ENCODE measurements at places on chromosomes 3 and 15.

GRCh38 chr3:22121068-22121701, 370.2 kb upstream of the ZNF385D start:
- DNase-seq: no peak

GRCh38 chr15:72796210-72796514, 12.6 kb upstream of the ADPGK start:
- DNase-seq: no peak

- no peak for DNase-seq
Measured at GRCh38 chr3:72279068-72279604, 494.2 kb upstream of the PROK2 start.

DNA sequence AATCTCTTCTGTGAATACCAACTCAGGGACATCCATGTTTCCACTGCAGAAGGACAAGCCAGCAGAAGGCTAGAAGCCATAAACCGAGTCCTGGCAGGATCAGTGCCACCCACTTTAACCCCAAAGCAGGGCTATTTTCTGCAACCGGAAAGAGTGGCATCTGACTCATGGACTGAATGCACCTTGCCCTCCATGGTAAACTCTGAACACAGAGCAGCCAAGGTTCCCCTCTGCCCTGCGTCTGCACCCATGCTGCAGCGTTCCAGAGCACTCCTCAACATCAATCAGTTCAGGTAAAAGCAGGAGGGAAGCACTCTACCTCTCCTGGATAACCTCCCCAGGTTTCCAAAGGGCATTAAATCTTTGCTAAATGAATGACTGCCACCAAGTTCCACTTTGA, 801 bp upstream of the NGRN start:
- DNase-seq: no peak

DNA sequence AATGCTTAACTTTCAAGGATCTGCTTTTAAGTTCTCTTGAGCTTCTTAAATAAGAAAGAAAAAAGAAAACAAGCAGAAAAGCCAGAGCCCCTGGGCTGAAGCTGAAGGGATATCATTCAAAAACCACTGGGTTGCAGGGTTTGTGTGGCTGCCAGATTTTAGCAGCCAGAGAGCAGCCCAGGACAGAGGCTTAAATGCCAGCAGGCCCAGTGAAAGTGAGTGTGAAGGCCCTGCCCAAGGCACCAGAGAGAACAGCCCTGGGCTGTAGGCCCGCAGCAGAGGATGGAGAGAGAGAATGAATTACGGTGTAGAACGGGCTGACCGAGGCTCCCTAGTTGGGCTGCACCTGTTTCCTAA, 106.3 kb upstream of the BOC start:
- DNase-seq: no peak

GRCh38 chr3:11982341-11982941, 21.7 kb upstream of the SYN2 start:
- no peak for DNase-seq

DNA sequence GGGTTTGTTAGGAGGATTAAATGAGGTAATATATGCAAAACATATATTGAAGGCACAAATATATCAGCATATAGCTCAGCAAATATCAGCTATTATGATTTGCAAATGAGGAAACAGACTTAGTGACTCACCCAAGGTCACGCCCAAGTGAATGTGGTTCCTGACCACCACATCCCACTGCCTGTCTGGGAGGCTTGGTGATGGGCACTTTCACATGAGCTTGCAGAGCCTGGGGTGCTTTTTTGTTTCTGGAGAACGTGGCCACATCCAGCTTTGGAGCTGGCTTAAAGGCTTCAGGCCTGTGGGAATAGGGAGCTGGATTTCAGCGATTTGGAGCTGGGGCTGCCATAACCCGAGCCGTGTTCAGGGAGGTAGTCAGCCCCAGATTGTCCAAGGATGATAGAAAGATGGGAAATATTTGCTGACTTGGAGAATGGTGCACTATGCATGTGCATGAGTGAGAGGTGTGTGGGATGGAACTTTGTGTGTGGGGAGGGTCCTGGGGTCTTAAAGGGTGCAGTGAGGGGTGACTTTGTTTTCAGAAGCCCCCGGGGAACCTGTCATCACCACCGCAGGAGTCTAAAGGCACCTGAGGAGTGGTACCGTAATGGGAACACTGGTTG, 12.0 kb upstream of the FGD5 start:
- DNase-seq: no peak

DNA sequence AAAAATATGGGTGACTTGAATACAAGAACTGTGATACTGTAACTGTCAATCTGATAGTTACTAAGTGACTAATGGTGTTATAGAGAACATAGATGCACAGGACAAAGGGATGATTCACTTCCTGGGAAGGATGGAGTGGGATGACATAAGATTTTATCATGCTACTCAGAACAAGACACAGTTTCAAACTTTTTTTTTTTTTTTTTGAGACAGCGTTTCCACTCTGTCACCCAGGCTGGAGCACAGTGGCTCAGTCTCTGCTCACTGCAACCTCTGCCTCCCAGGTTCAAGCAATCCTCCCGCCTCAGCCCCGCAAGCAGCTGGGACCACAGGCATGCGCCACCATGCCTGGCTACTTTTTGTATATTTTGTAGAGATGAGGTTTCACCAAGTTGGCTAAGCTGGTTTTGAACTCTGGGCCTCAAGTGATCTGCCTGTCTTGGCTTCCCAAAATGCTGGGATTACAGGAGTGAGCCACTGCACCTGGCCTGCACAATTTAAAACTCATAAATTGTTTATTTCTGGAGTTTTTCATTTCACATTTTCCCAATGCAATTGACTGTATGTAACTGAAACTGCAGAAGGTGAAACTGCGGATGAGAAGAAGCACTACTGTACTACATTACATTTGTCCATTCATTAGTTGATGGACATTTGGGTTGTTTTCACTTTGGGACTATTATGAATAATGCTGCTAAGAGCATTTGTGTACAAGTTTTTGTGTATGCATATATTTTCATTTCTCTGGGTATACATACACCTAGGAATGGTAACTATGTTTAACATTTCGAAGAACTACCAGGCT, 40.6 kb downstream of the ADIPOQ start:
- DNase-seq: no peak

DNA sequence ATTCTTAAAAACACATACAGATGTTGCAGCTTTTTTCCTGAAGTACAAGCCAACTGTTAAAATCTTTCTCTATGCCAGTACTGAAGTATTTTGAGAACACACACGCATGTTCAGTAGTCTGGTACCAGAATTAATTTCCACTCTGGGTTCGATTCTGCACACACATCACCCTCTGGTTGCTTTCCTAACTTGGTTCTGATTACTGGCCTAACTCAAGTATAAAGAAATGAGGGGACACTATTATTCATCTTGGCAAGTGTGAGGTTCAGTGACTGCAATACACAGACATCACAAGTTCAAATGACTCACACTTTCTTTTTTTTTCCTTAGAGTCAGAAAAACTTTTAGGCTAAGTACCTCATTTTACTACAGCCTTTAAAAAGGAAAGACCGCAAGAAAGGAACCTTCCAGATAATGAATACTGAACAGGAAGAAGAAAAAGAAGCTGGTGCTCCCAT, 37.4 kb upstream of the LDHAL6B start:
- DNase-seq: no peak

DNA sequence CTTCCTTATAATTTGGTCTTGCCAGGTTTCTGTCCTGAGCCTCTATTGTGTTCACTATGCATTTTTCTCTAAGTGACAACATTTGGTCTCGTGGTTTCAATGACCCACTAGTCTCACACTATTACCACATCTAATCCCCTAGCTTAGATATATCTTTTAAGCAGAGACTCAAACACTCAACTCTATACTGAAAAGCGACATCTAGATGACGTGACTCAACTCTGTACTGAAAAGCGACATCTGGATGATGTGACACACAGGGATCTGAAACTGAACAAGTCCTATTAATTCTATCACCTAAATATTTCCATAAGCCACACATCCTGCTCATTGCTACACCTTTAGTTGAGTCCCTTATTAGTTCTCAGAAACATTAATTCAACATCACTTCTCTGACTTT, 141.7 kb upstream of the MBNL1 start:
- no peak for DNase-seq

DNA sequence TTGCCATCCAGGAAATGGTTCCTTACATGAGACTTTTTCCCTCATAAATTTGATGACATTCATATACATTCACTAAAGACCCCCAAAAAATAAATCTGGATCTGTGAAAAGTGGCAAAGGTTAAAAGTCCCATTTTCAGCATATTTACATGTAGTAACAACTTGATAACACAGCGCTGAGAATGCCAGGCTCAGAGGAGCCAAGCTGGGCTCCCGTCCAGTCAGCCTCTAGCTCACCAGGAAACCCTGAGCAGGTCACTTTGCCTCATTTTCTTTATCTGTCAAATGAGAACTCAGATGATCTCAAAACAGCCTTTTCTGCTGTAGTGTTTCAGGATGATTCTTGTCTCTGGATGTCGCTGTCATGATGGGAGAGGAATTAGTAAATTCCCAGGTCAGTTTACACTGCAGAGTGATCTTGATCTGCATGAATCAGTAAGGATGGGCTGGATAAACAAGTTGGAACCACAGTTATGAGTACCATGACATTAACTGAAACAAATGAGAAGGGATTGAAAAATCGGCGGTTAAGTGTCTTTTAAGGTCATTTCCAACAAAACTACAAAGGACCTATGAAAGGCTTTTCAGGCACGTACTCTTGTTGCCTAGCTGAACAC, 82.8 kb downstream of the PPARG start:
- no peak for DNase-seq

DNA sequence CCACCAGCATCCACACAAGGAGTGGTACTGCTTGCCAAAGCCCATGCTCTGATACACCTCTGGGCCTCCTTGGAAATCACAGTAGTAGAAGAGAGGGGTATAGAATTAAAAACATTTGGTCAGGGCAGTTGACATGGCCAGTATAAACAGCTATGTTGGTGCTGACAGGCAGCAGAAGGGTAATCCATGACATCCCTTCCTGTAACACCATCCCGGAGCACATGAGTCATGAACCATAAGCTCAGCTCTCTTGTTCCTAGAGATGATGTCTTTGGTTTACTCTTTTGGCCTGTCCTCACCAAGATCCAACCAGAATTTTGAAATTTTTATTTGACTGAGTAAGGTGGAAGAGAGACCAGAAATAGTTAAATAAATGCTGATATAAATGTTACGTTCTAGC, 132.6 kb upstream of the CTDSPL start:
- no peak for DNase-seq

DNA sequence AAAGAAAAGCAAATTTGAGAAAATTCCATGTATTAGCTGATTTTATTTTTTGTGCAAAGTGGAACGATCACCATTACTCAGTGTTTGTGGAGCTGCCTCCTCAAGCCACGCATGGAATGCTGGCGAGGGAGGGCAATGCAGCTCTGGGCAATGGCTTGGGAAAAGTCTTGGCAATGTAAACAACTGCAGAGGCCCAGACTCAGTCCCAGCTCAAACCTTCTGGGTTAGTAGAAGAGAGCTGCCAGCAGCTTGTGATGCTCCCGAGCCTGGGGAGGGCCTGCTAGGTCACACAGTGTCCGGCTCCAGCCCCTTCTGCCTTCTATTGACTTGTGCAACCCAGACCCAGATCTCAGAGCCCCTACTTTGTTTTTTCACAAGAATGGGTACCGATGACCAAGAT, 4.3 kb downstream of the EPHB1 start:
- no peak for DNase-seq

DNA sequence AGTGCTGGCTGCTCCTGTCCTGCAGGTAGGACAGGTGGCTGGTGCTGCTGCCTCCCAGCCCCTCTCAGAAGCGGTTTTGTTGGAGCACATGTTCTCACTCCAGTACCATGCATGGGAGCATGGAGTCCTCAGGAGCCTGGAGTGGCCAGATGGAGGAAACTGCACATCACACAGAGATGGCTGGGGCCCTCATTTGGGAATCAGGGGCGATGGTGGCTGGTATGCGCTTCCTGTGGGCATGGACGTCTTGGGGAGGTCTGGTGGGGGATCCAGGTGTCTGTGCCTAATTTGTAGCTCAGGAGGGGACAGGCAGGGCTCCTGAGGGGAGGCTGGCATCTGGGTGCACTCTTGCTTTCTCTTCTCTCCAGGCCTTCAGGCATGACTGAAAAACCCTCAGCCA, 168.2 kb downstream of the KLF13 start:
- no peak for DNase-seq

- no peak for DNase-seq
Measured at GRCh38 chr3:79161941-79162340, 605.9 kb downstream of the ROBO1 start.

- DNase-seq: no peak
Measured at GRCh38 chr3:69650066-69650419, 89.2 kb upstream of the MITF start.

DNA sequence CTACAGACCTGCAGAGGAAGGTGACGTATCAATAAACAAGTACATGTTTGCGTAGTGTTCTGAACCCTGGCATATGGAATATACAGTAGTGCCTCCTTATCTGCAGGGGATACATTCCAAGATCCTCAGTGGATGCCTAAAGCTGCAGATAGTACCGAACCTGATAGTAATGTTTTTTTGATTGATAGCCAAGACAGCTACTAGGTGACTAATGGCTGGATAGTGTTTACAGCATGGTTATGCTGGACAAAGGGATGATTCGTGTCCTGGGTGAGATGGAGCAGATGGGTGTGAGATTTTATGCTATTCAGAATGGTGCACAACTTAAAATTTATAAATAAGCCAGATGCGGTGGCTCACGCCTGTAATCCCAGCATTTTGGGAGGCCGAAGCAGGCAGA, 55.8 kb upstream of the IGF2BP2 start:
- no peak for DNase-seq

- DNase-seq: no peak
Measured at GRCh38 chr3:193901007-193901406, 234.9 kb upstream of the HES1 start.

GRCh38 chr3:195319060-195319459, 48.1 kb upstream of the XXYLT1 start:
- DNase-seq: no peak

DNA sequence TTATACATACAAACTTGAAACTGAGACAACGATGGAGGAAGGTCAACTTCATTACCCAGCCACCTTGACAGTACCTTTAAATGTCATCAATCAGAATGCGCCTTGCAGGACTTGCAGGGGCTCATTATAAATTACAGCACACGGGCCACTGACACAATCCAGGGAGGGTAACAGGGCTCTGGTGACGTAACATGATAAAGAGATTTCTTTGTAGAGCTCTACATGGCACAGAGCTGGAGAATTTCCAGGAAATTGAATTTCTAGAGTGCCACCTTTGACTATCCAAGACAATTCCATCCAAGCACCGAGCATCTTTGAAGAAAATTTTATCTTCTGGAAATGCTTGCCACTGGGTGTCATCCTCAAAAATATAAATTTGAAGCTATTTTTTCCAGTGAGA, 486.0 kb downstream of the FOXP1 start:
- DNase-seq: no peak

- DNase-seq: no peak
Measured at GRCh38 chr3:152300029-152300731, 31.5 kb downstream of the MBNL1 start.

GRCh38 chr3:40780291-40780924, 255.6 kb downstream of the ZNF621 start:
- no peak for DNase-seq

GRCh38 chr15:82852941-82853561, 43.6 kb downstream of the WHAMM start:
- DNase-seq: no peak

Data from HEK293T (cell line).